Substantia nigra (tissue), 51 donors: ENCODE measurements at places on chromosomes 6 and 20.

- no peak for DNase-seq
Observed at GRCh38 chr6:42724825-42725224, 2.4 kb upstream of the PRPH2 start.

GRCh38 chr6:5996714-5997419 is 9.9 kb downstream of the NRN1 start:
- no peak for DNase-seq

GRCh38 chr20:32455171-32455900 is 97.2 kb downstream of the ASXL1 start:
- no peak for DNase-seq

DNA sequence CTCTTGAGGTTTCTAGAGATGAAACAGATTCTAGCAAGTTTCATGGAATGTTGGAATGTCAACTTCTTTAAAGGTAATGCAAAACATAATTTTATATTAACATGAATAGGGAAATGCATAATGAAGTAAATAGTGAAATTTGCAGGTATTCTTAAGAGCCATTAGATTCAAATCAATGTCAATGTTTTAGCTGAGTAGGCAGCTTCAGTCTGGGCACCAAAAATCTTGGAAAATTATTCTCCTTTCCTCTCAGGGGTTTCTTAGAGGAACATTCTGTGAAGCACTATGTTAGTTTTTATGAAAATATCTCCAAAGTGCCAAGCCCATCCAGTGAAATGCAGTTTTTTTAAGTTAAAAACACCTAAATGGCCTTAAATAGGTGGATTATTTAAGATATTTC is 300.8 kb downstream of the PAX1 start:
- no peak for DNase-seq

- no peak for DNase-seq
Observed at GRCh38 chr20:3980260-3981131, 34.9 kb downstream of the RNF24 start.

DNA sequence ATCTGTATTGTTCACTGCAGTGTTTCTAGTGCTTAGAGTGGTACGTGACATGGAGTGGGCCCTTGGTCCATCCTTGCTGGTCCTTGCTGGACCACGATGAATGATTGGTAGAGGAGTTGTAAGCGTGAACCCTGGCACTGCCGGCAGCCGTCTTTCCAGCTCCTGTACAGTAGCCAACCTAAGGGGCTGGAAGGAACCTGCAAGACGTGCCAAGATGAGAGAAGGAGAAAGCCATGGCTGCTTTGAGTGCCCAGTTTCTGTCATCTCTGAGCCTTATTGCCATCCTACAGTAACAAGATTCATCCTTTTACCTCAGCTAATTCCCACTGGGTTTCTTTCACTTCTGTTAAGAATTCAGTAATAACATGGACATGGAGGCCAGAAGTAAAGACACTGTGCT is 5.9 kb downstream of the DHX35 start:
- DNase-seq = no peak

- DNase-seq = no peak
Observed at GRCh38 chr6:169230946-169231789, 22.5 kb downstream of the THBS2 start.

GRCh38 chr20:38094373-38094891 is 60.9 kb downstream of the RPRD1B start:
- no peak for DNase-seq

DNA sequence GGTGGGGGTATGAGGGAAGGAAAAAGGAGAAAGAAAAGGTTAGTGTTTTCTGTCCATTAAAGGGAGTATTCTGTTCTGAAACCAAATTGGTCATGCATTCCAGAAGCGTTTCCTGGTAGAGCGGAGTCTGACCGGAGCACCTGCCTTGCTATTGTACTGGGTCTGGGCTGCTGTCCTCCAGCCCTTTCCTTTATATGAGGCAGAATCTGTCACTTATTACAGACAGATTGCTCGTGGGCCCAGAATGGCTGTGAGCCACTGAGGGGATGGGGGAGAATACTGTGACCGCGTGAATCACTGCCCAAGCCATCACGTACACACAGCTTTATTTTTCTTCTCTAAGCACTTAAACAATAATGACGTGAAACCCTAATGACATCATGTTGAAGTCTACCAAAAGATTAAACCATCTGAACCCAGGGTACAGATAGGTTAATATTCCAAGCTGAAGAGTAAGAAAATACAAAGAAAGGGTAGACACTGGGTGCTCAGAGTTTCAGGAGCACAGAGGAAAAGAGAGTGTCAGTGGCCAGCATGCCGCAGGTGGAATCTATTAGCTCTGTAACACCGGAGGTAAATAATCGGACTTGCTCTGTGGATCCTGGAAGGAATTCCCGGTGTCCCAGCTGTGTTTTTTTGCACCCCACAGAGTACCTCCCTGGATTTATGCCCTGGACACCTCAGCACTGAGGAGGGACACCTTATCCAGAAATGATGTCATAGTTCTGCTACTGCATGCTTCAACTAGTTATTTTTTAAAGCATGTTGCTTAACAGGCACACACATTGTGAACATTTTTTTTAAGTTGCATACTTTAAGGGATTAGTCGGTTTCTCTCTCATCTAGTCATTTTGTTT is 573.3 kb downstream of the PKHD1 start:
- no peak for DNase-seq

- DNase-seq = no peak
Observed at GRCh38 chr20:3350422-3350821, 57.0 kb downstream of the DNAAF9 start.

DNA sequence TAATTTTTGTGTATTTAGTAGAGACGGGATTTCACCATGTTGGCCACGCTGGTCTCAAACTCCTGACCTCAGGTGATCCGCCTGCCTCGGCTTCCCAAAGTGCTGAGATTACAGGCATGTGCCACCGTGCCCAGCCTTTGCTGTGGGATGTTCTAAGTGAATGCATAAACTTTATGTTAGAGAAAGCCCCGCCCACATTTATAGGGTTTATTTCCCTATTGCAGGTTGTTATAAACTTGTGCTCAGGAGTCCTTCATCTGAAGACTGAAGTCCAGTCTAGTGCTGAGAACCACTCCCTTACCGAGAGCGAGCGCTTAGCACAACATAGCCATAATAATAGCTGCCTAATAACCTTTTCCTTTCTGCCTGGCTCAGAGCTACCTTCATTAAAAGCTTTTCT is 75.4 kb upstream of the ZNF217 start:
- no peak for DNase-seq

- no peak for DNase-seq
Observed at GRCh38 chr6:93919365-93919764, 500.0 kb upstream of the EPHA7 start.
